ENCODE measurements at places on chromosomes 7 and 10.
A peak's percentile ranks its signal among the peaks of the same experiment; 100 is the strongest.

GRCh38 chr10:111082102-111082975, 5.5 kb downstream of the ADRA2A start:
- DNase-seq = no peak

DNA sequence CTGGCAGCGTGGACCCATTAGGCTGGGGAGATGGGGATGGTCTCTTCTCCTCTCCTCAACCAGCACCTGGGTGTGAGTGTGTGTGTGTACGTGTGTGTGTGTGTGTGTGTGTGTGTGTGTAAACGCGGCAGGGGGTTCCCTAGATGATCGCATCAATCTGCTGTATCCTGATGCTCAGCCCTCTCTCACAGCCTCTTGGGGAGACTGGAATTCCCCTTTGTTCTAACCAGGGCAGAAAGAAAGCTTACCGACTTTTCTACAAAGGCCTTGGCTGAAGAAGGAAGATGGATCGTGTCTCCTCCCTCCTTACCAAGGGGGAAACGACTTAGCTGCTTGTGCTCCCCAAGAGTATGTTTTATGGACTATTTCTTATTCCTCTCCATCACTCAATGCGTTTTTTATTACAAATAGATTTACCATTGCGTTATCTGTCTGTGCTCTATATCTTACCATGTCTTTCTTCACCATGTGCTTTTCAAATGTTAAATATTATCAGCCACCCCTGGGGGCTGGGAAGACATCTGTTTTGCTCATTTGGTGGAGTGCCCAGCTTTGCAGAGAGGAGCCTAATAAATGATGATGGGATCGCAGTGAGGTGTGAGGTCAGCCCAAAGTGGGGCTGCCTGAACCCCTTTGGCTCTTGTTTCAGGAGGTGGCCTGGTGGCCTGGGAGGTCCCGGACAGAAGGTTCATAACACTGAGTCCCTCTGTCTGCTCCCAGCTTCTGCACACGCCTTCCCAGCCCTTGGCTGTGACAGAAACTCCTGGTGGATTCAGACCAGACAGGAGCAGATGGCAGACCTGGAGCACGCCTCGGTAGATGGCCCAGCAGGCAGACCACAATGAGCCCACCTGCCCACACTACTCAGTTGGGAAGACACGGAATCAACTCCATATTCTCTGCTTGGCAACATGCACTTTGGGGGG, 262.0 kb downstream of the PRPF18 start:
- no peak for DNase-seq

- DNase-seq = no peak
Observed at GRCh38 chr10:133418289-133418993, 6.0 kb downstream of the SPRN start.

DNA sequence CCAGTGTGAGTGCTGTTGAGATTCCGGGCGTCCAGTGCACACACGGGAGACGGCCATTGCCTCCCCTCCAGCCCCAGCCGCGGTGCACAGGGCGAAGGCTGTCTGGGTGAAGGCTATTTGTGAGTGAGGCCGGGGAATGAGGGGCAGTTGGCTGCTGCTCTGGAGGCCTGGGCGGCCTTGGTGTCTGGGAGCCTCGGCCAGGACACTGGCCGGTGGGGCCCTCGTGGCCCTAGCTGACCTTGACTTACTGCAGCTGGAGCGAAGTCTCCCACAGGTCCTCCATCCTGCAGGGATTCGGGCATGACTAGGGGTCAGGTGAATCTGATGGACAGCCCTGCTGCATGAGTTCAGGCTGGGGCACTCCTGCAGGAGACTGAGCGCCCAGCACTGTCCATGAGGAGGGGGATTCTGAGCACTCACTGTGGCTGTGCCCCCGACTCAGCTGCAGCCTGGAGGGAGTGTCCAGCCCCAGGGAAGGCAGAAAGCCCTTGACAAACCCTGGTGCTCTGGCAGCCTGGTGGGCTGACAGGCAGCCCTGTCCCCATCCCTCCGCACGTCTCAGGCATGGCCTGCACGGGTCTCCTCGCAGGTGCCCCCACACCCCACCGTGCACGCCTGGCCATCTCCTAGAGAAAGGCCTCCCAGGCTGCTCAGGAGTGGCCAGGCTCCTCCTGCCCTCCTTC, 52.7 kb upstream of the FAM20C start:
- no peak for DNase-seq

- DNase-seq = no peak
Observed at GRCh38 chr10:75011221-75011620, 100.2 kb upstream of the SAMD8 start.

GRCh38 chr10:24690961-24691512, 32.6 kb downstream of the ARHGAP21 start:
- DNase-seq = no peak

GRCh38 chr7:117776224-117776623, 97.0 kb downstream of the CTTNBP2 start:
- no peak for DNase-seq

DNA sequence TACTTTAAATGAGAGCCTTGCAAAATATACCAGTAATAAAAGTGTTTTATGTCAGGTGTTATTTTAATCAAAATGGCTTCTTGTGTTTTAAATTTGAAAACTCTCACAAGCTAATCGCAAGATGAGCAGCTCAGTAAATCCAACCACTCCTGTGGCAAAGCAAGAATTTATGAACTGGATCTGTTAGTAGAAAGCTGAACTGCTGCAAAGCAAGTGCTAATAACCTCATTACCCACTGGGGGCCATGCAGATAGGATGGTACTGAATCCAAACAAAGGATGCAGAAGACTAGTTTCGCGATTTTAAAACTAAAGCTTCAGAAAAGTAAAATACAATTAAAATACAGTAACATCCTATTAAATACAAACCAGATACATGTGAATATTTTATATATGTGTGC, 468.0 kb downstream of the PARD3 start:
- DNase-seq = no peak

- DNase-seq = no peak
Observed at GRCh38 chr7:76513817-76514799, 3.8 kb downstream of the UPK3B start.

GRCh38 chr7:101128040-101128834, 1.3 kb downstream of the SERPINE1 start:
- DNase-seq = no peak

DNA sequence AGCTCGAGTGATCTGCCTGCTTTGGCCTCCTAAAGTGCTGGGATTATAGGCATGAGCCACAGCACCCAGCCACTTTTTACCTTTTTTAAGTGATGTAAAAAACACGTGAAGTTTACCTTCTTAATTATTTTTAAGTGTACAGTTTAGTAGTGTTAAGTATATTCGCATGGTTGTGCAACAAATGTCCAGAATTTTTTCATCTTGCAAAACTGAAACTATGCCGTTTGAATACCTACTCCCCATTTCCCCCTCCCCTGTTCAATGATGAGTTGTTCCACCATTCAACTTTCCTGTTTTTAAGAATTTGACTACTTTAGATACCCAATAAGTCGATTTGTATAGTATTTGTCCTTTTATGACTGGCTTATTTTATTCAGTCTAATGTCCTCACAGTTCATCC, 10.9 kb downstream of the NRBF2 start:
- DNase-seq = no peak

DNA sequence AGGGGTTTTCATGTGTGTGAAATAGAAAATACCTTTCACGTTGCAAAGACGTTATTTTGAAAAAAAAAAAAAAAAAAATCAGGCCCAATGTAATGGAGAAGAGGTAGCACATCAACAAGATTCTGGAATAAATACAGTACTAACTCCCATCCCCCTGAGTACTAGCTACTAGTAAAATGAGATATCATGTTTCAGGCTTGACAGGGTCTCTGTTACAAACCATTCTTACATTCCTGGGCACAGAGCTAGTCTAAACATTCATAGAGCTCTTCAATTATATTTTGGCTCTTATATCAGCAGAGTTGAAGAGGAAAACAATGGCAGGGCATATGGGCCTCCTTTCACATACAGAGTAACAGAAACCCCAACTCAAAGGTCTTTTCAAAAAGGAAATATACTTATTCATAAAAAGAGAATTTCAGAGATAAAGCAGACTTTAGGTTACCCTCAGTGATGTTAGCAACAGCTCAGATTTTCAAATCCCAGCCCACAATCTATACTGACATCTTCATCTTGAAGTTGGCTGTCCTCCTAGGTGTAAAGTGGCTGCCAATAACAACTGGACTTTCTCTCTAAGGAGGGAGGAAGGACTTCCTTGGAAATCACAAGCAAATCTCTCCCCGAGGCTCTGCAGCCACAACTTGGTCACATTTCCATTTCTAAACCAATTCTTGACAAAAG, 18.6 kb downstream of the C7orf33 start:
- DNase-seq = peak; percentile 56

GRCh38 chr7:128033246-128033645, 2.0 kb upstream of the LRRC4 start:
- no peak for DNase-seq

GRCh38 chr10:72337039-72337629, 17.6 kb downstream of the DNAJB12 start:
- peak; percentile 28 for DNase-seq

- no peak for DNase-seq
Observed at GRCh38 chr10:49596493-49596809, 13.7 kb upstream of the SLC18A3 start.

DNA sequence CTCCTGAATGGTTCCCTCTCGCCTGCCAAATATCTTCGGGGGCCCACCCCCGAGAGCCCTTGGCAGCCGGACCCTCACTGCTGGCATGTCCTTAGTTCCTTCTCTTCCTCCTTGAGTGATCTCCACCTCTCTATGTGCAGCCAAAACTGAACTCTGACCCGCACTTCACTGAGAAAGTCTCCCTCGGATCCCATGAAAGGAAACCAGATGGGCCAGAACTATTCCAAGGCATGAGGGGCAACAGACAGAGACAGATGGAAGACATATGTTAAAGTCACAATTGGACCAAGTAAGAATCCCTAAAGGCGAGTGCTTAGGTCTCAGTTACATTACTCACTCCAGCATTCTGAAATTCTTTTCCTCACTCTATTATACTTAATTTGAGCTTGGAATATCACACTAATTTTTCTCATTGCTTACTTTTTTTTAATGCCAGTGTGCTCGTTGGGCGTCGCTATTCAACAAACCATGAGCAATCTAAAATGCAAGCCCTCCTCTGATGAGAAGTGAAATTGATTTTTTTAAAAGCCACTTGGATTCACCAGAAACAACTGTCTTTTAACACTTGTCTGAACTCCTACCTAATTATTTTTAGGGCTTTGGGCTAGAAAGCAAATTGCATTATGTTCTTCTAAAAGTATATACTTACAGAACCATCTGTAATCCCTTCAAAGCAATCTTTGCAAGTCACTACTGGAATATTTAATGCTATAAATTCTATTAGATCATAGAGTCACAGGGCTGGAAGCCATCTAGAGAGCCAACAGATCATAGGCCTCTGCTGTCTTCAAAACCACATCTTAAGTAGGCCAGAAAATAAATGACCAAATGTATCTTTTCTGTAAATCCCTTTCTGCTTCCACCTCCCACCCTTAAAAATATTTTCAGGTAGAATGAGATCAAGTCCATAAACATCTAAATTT, 43.3 kb upstream of the EZH2 start:
- no peak for DNase-seq

GRCh38 chr10:58642283-58642682, 129.6 kb downstream of the BICC1 start:
- DNase-seq = no peak

GRCh38 chr7:27211084-27211446, 11.2 kb upstream of the HOXA13 start:
- DNase-seq = no peak

GRCh38 chr7:87341441-87341840, 4.0 kb upstream of the CROT start:
- no peak for DNase-seq

- DNase-seq = no peak
Observed at GRCh38 chr10:130463104-130463875, 327.1 kb downstream of the GLRX3 start.

GRCh38 chr7:21371360-21371759, 56.5 kb upstream of the SP4 start:
- DNase-seq = no peak

DNA sequence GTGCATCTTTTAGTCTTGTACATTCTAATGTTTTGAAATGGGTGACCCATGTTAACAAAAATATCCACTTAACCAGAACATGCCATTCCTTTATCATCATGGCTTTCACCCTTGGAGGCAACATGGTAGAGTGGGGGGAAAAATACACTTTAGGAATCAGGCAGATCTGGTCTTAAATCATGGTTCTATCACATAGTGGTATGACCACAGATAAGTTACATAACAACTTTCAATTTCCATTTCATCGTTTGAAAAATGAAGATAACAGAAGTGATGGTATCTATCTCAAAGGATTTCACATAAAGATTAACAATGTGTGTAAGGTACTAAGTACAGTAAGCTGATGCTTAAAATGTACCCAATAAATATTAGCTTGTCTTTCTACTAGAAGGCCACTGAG, 19.0 kb downstream of the TMEM168 start:
- no peak for DNase-seq

- DNase-seq = no peak
Observed at GRCh38 chr7:70178211-70178610, 579.9 kb downstream of the AUTS2 start.

DNA sequence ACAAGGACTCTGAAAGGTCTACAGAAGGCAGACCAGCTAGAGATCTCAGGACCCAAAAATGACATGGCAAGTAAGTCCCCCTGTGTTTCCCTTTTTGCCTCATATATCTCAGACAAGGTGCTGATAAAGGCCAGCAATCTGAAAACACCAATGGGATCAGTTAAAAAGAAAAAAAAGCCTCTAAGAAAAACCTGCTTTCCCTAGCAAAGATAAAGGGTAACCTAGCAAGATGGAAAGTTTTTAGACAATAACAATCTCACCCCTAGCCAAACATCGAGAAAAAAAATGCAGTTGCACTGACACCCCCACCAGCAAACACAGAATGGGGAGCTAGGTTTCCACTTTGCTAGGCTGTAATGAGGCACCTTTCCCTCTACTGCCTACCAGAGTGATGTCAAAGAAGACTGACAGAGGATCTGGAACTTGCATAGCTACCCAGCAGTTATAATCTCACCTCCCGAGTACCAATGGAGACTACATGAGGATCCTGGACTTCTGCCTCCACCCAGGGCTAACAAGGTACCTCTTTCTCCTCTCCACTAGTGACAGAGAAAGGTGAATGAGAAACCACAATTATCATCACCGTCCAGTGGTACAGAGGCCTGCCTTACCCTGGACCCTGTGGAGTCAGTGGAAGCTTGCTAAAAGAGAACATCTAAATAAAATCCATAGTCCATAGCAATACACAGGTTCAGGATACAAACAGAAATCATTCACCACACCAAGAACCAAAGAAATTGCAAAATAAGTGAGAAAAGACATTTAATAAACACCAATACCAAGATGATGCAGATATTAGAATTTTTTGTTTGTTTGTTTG, 240.8 kb downstream of the ARHGAP12 start:
- no peak for DNase-seq

GRCh38 chr10:128150561-128150960, 24.3 kb upstream of the MKI67 start:
- no peak for DNase-seq

- no peak for DNase-seq
Observed at GRCh38 chr7:40015790-40016296, 65.8 kb downstream of the CDK13 start.

GRCh38 chr7:76512941-76513816, 2.8 kb downstream of the UPK3B start:
- no peak for DNase-seq

GRCh38 chr10:125006921-125007426, 65.1 kb downstream of the ZRANB1 start:
- DNase-seq = no peak

GRCh38 chr10:79282388-79282787, 64.9 kb upstream of the PPIF start:
- no peak for DNase-seq

- DNase-seq = peak; percentile 46
Observed at GRCh38 chr7:117212969-117213877, 109.6 kb downstream of the WNT2 start.

GRCh38 chr7:136078630-136079029, 101.5 kb upstream of the MTPN start:
- no peak for DNase-seq

- DNase-seq = no peak
Observed at GRCh38 chr10:75540357-75540966, 109.0 kb downstream of the LRMDA start.

Measured in NCI-H2029 (cell line).